ENCODE measurements at places on chromosomes 5 and 9. TPM values are rescaled to one million over a fixed set of nuclear protein-coding genes. Genes with fewer than 3 reads are reported as not detected.

WNT8A gene
- not detected for total RNA-seq

DNA sequence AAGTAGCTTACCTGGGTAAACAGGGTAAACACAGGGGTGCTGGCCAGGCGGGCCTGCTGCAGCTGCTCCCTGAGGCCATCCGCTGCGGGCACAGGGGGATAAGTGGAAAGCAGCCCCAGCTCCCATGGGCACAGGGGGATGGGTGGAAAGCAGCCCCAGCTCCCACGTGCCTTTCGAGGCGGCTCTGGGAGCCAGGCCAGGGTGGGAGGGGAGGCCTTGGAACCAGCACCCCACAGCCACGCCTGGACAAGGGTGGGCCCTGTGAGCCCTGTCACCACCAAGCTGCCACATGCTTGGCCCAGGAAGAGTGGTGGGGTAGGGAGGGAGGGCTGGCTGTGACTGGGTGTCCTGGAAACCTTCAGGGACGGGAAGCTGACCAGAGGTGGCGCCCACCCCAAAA, 7.8 kb upstream of the CARD9 start:
- peaks cover 7% of the 10 kb centered on the region for H3K36me3 ChIP-seq
- no peak for DNase-seq
- no peak overlapping the region for H3K27ac ChIP-seq
- no peak overlapping the region for H3K4me3 ChIP-seq
- H3K4me1 ChIP-seq, result no peaks in the 10 kb centered on the region

PLCXD3 gene
- not detected for total RNA-seq

MYMK gene
- not detected for total RNA-seq

OR13C5 gene
- total RNA-seq, result not detected

- H3K4me1 ChIP-seq, result no peaks in the 10 kb centered on the region
- peaks cover 14% of the 10 kb centered on the region for H3K27me3 ChIP-seq
- H3K4me3 ChIP-seq, result no peak overlapping the region
- no peaks in the 10 kb centered on the region for H3K36me3 ChIP-seq
- no peak for DNase-seq
- no peak overlapping the region for H3K27ac ChIP-seq
These were observed 47.2 kb downstream of the SMIM23 start for GRCh38 chr5:171832775-171833174.

CMYA5 gene
- total RNA-seq, result 0.32 TPM

- peak overlapping the region; percentile 70 for H3K4me3 ChIP-seq
- peaks cover 2% of the 10 kb centered on the region for H3K27me3 ChIP-seq
- H3K36me3 ChIP-seq, result peaks cover 13% of the 10 kb centered on the region
- no peak for DNase-seq
These were observed 13.5 kb downstream of the DUSP1 start for GRCh38 chr5:172757394-172758010.

RAPGEF1 gene
- total RNA-seq, result 46.3 TPM

DIMT1 gene
- 32.6 TPM for total RNA-seq

SHC3 gene
- 1.2 TPM for total RNA-seq

- H3K27me3 ChIP-seq, result peaks cover 8% of the 10 kb centered on the region
- no peaks in the 10 kb centered on the region for H3K36me3 ChIP-seq
- no peak for DNase-seq
- peaks cover 54% of the 10 kb centered on the region for H3K4me1 ChIP-seq
- peak overlapping the region; percentile 73 for H3K4me3 ChIP-seq
These were observed 59.9 kb upstream of the ZFR start for GRCh38 chr5:32504329-32504988.

GRCh38 chr5:160968480-160968879, 116.5 kb upstream of the ATP10B start:
- H3K27ac ChIP-seq, result no peak overlapping the region
- no peaks in the 10 kb centered on the region for H3K4me1 ChIP-seq
- no peak for DNase-seq
- H3K36me3 ChIP-seq, result no peaks in the 10 kb centered on the region

DNA sequence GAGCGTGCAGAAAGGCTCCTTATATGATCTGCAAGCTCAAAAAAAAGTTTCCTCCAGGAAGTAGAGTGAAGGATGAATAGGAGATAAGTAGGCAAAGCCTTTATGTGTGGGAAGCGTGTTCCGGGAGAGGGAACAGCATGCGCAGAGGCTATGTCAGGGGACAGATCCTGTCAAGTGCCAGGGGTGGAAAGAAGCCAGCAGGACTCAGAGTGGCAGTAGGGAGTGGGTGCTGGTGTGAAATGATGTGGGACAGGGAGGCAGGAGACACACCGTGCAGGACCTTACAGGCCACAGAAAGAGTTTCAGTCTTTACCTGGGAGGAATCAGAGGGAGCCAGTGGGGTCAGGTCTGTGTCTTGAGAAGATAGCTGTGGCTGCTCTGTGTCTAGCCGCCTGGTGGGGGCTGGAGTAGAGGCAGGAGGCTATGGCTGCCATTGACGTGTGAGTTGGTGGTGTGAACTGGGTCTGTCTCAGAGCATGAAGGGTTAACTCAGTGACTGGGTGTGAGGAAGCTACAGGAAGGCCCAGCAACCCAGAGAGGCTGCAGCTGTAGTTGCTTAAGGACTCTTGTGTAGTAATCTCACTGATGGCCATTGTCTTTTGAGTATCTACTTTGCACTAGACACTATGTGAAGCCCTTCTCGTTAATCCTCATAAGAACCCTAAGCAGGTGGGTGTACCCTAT, 71.3 kb downstream of the PPARGC1B start:
- no peak overlapping the region for H3K4me3 ChIP-seq
- peaks cover 15% of the 10 kb centered on the region for H3K27me3 ChIP-seq
- H3K36me3 ChIP-seq, result no peaks in the 10 kb centered on the region
- DNase-seq, result no peak
- no peak overlapping the region for H3K27ac ChIP-seq

EXOC3 gene
- 46.8 TPM for total RNA-seq

DNA sequence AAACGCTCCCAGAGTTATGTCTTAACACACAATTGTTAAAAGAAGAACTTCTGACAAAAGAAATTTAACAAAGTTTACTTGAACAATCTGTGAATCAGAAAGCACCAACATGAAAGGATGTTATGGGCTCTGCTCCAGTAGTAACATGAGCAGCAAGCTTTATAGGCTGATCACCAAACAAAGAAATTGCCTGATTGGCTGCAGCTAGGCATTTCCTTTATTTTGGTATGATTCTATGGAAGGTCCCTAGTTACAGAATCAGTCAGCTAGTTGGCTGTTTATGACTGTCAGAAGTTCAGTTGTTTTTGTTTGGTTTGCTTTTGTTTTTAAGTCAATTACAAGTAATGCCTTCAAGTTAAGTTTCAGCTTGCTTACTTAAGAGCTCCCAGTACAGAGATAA, 102.4 kb upstream of the SMC2 start:
- no peaks in the 10 kb centered on the region for H3K36me3 ChIP-seq
- H3K27ac ChIP-seq, result no peak overlapping the region
- peaks cover 2% of the 10 kb centered on the region for H3K27me3 ChIP-seq
- no peak for DNase-seq
- no peaks in the 10 kb centered on the region for H3K4me1 ChIP-seq

- peaks cover 4% of the 10 kb centered on the region for H3K27me3 ChIP-seq
- no peaks in the 10 kb centered on the region for H3K36me3 ChIP-seq
- no peak overlapping the region for H3K27ac ChIP-seq
These were observed 86.7 kb downstream of the CDH6 start for GRCh38 chr5:31280210-31280609.

- H3K4me3 ChIP-seq, result peak overlapping the region; percentile 99
- no peaks in the 10 kb centered on the region for H3K27me3 ChIP-seq
- peaks cover 4% of the 10 kb centered on the region for H3K36me3 ChIP-seq
- peak overlapping the region; percentile 90 for H3K27ac ChIP-seq
These were observed 661 bp downstream of the PDCL start for GRCh38 chr9:122827761-122828093.

DNA sequence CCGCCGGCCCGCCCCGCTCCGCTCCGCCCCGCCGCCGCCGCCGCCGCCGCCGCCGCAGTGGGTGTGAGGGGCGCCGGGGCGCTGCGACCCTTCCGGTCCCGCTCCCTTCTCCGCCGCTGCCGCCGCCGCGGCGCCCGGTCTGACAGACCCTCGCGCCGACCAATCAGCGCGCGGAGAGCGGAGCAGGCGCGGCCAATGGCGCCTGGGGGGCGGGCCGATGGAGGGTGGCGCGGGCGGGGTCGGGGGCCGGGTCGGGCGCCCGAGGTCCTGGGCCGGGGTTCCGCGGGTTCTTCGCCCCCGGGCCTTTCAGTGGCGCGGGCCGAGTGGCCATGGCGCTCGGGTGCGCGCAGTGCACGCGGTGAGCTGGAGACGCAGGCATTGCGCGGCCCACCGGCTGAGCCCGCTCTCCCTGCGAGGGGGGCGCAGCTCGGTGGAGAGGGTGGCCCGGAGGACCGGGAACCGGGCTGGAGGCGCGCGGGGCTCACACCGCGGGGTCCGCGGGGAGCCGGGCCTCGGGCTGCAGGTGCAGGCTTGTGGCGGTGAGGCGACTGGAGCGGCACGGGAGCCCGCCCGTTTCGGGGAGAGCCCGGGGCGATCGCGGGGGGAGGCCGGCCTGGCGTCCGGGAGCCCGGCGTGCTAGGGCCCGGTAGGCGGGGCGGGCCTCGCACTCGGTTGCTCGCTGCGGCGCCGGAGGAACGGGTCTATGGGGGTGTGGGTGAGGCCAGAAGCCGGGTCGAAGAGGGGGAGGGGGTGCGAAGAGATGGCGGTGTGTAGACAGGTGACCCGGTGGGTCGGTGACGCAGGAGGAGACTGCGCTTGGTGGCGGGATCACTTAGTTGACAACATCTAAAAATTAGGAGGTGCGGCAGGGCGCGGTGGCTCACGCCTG, at the start of gene MAPK9:
MAPK9 (minus strand) TSS at position 141 of the 889 bp plus-strand sequence. CDS start 11,522 bp downstream, outside the sequence.
- H3K27me3 ChIP-seq, result no peaks in the 10 kb centered on the region
- peak within 1 kb of the TSS; percentile 71 for H3K27ac ChIP-seq
- peak; percentile 49 for DNase-seq
- peak within 1 kb of the TSS; percentile 93 for H3K4me3 ChIP-seq

DNA sequence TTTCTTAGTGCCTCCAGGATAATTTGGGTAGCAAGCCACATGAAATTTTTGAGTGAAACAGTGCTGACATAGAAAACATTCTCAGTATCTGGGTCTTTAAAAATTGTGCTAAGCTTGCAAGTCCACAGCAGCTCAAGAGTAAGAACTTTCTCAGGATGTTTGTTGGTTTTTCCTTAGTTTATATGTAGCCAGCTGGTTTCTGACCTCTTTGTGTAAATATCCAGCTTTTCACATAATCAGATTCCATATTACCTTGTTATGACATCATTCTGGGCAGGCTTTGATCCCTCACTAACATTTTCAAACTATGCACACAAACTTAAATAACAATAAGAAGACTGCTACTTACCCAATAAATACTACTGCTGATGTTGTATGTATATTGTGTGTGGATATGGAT, 82.9 kb upstream of the VCAN start:
- no peak overlapping the region for H3K4me3 ChIP-seq
- H3K4me1 ChIP-seq, result peaks cover 12% of the 10 kb centered on the region
- DNase-seq, result no peak

GRCh38 chr5:91175708-91176107, 207.4 kb downstream of the ARRDC3 start:
- DNase-seq, result no peak
- H3K27me3 ChIP-seq, result no peaks in the 10 kb centered on the region
- peaks cover 32% of the 10 kb centered on the region for H3K4me1 ChIP-seq
- no peaks in the 10 kb centered on the region for H3K36me3 ChIP-seq

GLRA1 gene
- not detected for total RNA-seq

DNA sequence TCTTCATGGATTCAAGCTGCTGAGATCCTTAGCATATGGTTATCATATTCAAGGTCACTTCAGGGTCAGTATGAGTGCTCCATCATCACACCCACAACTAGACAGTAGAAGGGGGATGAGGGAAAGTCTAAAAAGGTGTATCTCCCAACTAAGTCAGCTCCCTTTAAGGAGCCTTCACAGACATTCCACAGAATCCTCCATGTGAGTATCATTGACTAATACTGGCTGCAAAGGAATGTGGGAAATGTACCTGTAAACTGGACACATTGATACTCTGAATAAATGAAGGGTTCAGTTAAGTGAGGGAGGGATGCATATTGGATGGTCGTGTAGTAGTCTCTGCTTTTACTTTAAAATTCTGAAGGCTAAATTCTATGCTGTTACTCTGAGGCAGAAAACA, 330.7 kb downstream of the LRRC70 start:
- H3K27me3 ChIP-seq, result no peaks in the 10 kb centered on the region
- H3K36me3 ChIP-seq, result no peaks in the 10 kb centered on the region
- no peak overlapping the region for H3K27ac ChIP-seq
- no peak overlapping the region for H3K4me3 ChIP-seq

ACOT12 gene
- total RNA-seq, result not detected

- peaks cover 5% of the 10 kb centered on the region for H3K36me3 ChIP-seq
- DNase-seq, result no peak
- H3K27ac ChIP-seq, result no peak overlapping the region
- no peaks in the 10 kb centered on the region for H3K4me1 ChIP-seq
- H3K4me3 ChIP-seq, result no peak overlapping the region
These were observed 30.5 kb upstream of the HAPLN1 start for GRCh38 chr5:83751201-83751600.

DNA sequence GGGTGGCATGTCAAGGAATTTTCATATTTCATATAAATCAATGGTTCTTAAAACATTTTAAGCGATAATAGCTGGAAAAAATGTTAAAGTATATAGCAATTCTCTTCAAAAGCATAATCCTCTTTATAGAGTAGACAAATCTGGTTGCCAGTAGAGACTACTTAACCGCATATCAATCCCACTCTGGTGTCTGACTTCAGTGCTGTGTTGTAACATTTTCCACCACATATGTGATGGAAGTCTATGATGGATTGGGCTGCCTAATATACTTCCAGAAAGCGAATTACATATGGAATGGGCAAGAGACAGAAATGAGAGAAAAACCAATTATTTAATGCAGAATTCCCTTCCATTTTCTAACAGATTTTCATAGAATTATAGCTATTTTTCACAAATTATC, 54.3 kb downstream of the FBN2 start:
- no peak for DNase-seq
- no peak overlapping the region for H3K4me3 ChIP-seq
- H3K36me3 ChIP-seq, result peaks cover 35% of the 10 kb centered on the region
- peaks cover 9% of the 10 kb centered on the region for H3K4me1 ChIP-seq
- H3K27me3 ChIP-seq, result no peaks in the 10 kb centered on the region

GRCh38 chr5:160385496-160385895, 14.4 kb downstream of the FAM200C start:
- DNase-seq, result no peak
- H3K4me3 ChIP-seq, result no peak overlapping the region
- peaks cover 20% of the 10 kb centered on the region for H3K36me3 ChIP-seq
- H3K27ac ChIP-seq, result no peak overlapping the region
- H3K27me3 ChIP-seq, result no peaks in the 10 kb centered on the region
- H3K4me1 ChIP-seq, result no peaks in the 10 kb centered on the region

GRCh38 chr5:93964421-93964820, 223.0 kb upstream of the POU5F2 start:
- no peaks in the 10 kb centered on the region for H3K36me3 ChIP-seq
- H3K4me1 ChIP-seq, result peaks cover 39% of the 10 kb centered on the region
- no peak overlapping the region for H3K4me3 ChIP-seq
- H3K27ac ChIP-seq, result no peak overlapping the region

TXNDC8 gene
- total RNA-seq, result not detected
